ENCODE measurements at places on chromosomes 16 and 17.

DNA sequence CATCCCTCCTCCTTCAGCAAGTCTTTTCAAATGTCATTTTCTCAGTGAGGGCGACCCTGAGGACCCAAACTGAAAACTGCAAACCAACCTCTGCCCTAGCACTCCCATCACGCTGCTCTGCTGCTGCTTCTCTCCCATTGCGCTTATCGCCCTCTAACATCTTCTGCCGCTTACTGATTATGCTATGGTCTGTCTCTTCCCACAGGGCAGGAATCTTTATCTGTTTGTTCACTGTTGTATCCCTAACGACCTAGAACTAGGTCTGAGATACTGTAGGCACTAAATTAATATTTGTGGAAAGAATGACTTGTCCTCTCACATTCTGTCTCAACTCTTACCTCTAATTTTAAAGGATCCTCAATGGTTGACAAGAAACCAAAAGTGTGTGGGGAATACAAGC lies 12.5 kb downstream of the ZSCAN32 start:
- DNase-seq: no peak

DNA sequence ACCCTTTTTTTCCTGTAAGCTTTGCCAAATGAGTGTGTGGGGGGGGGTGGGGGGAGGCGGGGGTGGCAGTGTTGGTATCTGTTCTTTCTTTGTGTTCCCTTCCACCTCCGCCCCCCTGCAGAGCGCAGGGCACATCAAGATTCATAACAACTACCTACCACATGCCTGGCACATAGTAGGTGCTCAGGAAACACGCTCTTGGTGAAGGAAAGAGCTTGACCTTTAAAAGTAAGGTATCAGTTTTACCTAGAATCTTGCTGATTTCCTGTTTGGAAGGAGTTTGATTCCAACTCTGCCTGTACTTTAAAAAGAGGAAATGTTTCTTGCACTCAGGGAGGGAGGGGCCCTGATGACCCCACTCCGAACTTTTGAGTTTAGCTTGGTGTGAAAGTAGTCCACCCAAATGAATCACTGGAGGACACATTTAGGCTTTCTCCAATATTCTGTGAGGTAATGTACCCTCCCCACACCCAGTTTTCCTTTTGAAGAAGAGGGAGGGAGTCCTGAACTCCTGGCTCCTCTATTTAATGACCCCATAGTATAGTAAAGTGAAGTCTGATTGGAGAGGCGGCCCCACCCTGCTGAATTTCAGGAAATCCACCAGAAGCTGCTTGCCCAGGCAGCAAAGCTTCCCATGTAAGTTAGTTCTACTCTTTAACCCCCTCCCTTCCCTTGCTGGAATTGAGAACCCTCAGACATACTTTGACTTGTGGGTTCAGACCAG lies 560 bp upstream of the FAM20A start:
- DNase-seq: no peak

GRCh38 chr17:43915559-43915958 lies 8.2 kb upstream of the MPP2 start:
- no peak for DNase-seq

GRCh38 chr16:14472357-14472756 lies 157.7 kb downstream of the PARN start:
- DNase-seq: no peak

DNA sequence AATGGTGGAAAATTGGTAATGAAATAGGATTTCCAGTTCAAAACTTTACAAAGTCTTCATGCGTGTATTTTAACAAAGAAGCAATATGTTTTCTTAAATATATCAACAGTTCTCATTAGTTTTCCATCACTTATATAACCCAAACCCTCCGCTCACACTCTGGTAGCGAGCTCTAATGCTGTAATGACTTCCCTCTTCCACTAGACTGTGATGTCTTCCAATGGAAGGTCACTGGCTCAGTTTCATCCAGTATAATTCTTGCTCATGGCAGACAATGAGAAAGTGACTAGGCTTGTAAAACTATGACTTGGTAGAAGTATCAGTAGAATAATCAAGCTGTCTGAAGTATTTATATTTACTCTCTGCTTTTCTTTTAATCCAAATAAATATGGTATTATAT lies 32.8 kb downstream of the NETO2 start:
- no peak for DNase-seq

DNA sequence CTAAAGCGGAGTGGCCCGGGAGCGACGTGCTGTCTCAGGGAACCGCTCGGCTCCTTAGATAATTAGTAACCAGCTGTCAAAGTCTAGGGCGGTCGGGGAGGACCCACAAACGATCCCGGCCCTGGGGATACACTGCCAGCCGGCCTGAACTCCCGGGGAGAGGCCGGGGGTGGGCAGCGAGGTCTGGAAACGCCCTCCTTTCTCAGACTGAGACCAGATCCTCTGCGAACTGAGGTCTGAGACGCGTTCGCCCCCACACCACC lies 1.3 kb downstream of the HNF1B start:
- no peak for DNase-seq

DNA sequence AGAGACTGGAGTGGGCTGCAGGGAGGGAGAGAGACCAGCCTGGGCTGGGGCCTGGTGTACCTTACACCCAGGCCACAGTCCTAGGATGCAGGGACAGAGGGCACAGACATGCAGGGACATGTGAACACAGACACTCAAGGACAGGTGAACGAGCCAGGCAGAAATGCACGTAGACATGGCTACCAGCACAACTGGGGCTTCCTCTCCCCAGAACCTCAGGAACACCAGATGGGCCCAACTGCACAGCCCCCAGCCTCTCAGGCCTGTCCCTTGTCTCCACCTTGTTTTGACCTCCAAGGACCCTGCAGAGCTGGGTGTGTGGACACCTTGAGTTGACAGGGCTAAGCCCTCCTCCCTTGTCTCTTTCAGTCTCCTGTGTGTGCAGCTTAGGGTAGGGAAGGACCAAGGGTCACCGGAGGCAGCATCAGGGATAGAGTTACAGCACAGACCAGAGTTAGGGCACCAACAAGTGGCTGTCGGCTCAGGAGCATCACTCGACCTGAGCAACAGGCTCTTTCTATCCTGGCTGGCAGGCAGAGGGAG lies 9.2 kb downstream of the SEZ6 start:
- DNase-seq: no peak

DNA sequence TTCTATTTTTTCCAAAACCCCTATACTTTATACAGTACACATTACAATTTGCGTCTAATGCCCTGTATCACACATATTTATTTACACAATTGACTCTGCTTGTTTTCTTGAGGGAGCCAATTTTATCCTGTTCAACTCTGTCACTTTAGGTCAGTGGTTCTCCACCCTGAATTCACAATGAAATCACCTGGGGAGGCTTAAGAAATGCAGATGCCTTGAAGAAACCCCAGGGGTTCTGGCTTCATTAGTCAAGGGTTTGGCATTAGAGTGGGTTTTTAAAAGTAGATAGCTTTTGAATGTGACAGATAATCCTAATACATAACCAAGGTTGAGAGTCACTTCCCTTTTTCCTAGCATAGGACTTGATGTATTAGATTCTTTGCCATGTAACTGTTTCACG lies 398.6 kb upstream of the ERCC4 start:
- DNase-seq: no peak

DNA sequence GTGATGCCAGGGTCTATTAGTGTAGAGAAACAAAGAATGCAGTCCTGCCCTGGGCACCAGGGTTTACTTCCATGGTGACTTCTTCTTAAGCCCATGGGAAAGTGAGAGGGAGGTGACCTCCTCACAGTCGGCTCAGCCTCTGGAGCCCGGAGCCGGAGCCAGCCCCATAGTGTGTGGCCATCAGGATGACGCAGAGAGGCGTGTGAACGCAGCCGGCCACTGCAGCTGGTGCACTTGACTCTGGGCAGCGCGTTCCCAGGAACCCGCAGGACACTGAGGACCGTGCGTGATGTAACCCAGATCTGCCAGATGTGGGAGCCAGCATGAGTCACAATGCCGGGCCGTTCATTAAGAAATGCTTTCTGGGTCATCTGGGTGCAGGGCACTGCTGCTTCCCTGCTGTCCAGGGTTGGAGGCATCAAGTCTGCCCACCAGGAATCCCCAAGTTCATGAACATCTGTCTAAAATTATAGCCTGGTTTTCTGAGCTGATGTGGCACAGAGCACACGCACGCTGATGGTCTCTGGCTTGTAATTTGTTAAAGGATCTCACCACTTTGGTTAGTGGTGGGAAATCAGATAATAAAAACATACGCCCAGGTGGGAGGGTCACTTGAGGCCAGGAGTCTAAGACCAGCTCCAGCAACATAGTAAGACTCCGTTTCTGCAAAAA lies 114.1 kb downstream of the PITPNC1 start:
- DNase-seq: no peak

GRCh38 chr17:47218896-47219430 lies 9.8 kb downstream of the MYL4 start:
- DNase-seq: no peak

GRCh38 chr16:75267631-75268264 lies 16.3 kb upstream of the BCAR1 start:
- DNase-seq: no peak

DNA sequence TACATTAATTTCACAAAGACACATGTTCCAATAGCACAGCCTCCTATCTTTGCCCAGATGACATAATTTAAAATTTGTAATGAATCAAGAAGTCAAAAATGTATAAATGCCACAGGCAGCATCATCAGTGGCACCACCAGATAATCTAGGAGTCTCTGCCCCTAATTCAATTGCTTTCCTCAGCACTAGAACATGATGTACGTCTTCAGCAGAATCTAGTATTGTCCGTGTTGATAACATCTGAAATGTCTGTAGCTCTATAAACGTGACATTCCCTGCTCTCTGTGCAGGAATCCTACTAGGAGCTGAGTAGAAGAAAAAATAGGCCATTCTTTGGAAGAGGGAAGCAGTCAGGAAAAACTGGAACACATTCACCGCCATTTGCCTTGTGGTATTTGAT lies 21.4 kb upstream of the SLC38A8 start:
- DNase-seq: no peak

- no peak for DNase-seq
These were observed 3.5 kb upstream of the ABR start for GRCh38 chr17:1183171-1183873.

GRCh38 chr16:73010150-73010676 lies 37.7 kb downstream of the ZFHX3 start:
- DNase-seq: no peak

- no peak for DNase-seq
These were observed 184.4 kb downstream of the AATF start for GRCh38 chr17:37133136-37133535.

- no peak for DNase-seq
These were observed 3.7 kb downstream of the DYNLL2 start for GRCh38 chr17:58086953-58087352.

GRCh38 chr17:39483506-39483905 lies 22.2 kb downstream of the CDK12 start:
- no peak for DNase-seq

DNA sequence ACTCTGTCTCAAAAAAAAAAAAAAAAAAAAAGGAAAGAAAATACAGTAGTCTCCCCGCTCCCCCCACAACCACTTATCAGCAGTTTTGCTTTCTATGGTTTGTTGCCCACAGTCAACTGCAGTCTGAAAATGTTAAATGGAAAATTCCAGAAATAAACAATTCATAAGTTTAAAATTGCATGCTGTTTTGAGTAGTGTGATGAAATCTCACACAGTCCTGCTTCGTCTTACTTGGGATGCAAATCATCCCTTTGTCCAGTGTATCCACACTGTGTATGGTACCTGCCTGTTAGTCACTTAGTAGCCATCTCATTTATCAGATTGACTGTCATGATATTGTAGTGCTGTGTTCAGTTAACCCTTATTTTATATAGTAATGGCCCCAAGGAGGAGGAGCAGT lies 41.5 kb downstream of the NF1 start:
- no peak for DNase-seq

GRCh38 chr17:81002409-81003361 lies 11.0 kb downstream of the CHMP6 start:
- DNase-seq: no peak

DNA sequence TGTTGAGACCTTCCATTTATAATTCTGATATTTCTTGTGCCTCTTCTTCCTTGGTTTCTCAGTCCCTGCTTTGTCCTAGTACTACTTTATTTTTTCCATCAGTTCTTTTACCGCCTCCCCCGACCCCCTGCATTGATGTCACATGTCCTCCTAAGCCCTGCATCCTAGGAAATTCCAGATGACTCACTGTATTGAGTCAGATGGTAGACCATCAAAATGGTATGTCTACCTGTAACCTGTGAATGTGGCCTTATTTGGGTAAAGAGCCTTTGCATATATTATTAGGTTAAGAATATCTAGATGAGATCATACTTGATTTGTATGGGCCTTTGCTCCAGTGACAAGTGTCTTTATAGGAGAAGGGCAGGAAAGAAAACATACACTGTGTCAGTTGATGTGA lies 515.3 kb upstream of the CA10 start:
- DNase-seq: no peak

GRCh38 chr16:88754912-88755744 lies 29.9 kb downstream of the PIEZO1 start:
- DNase-seq: no peak

DNA sequence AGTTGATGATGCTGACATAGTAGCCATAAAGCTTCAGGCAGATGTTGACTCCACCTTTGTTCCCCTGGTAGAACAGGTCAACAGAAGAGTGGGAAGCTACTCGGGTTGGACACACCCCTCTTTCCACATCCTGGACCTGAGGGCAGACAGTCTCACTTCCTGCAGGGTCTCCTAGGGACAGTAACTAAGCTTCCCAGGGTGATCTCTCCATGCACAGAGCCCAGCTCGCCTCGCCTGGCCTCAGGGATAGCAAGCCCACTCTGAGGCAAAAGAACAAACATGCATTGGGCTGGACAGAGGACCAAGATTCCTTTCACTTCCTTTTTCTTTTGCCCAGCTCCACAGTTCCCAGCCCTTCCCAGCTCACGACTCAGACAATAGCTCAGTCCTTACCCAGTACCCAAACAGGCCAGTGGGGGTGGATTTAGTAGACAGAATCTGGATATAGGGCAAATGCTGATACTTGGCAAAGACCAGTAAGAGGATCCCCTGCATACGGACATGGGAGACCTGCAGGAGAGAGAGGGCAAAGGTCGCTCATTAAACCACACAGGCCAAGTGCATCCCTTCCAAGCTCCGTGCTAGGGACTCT lies 7.0 kb downstream of the INPP5K start:
- no peak for DNase-seq

- no peak for DNase-seq
These were observed 17.1 kb upstream of the FLCN start for GRCh38 chr17:17254036-17254435.

GRCh38 chr16:28181515-28181914 lies 30.2 kb downstream of the XPO6 start:
- DNase-seq: no peak

DNA sequence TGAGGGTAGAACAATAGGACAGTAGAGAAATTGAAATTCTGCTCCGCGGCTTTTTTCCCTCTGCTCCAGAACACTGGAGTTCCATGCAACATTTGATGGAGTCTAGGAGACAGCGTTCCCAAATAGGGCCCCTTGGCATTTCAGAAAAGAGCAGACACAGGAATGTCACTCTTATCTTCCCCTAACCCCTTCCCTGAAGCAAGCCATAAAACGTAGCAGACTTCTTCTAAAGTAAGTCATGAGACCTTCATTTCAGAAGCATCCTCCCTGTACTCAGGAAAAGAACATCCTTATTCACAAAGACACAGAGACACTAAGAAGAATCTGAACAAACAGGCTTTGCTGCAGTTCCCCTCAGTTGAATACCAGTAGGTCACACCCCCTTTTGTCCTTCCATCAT lies 296.1 kb upstream of the SOX9 start:
- no peak for DNase-seq

Data from epithelial cell of prostate (primary cell).